Fibroblast of pulmonary artery (primary cell): ENCODE measurements at places on chromosomes 11 and 22.
A peak's percentile ranks its signal among the peaks of the same experiment; 100 is the strongest.

GRCh38 chr11:110467556-110467955 lies 37.8 kb downstream of the FDX1 start:
- DNase-seq: no peak

GRCh38 chr11:76424891-76425290 lies 19.9 kb upstream of the EMSY start:
- DNase-seq: no peak

DNA sequence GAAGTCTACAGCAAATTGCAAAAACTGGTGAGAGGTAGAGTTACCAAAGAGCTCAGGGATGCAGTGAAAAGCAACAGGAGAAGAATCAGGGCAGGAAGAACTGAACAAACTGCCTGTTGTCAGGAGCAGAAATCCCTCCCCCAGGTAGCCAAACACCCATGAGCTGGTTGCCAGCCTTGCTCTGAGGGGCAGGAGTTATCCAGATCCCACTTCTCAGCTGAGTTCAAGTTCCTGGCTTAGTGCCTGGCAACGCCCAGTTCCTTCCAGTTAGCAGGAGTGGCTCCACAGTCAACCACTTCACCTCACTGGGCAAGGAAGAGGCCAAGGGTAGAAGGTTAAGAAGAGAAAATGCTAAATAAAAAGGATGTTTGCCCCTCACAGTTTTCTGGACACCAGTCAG lies 1.9 kb upstream of the MPZL2 start:
- DNase-seq: no peak

DNA sequence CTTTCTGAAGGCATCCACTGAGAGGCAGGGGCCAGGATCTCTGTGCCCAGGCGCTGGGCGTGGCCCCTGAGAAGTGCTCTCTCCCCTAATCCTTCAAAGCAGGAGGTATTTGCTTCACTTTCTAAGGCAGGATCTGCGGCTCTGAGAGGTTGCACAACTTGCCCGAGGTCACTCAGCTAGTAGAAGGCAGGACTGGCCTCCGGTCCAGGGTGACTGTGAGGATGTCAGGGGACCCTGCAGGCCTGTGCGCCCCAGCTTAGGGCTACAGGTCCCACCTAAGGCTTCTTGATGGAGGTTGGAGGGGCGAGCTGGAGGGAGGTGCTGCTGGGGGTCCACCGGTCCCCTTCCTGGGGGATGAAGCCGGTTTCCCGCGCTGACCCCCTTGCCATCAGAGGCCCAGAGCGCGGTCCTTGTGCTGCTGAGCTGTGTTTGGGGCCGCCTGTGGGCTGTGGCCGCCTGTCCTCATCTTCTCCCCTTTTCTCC lies 979 bp downstream of the SMIM38 start:
- DNase-seq: peak; percentile 42

DNA sequence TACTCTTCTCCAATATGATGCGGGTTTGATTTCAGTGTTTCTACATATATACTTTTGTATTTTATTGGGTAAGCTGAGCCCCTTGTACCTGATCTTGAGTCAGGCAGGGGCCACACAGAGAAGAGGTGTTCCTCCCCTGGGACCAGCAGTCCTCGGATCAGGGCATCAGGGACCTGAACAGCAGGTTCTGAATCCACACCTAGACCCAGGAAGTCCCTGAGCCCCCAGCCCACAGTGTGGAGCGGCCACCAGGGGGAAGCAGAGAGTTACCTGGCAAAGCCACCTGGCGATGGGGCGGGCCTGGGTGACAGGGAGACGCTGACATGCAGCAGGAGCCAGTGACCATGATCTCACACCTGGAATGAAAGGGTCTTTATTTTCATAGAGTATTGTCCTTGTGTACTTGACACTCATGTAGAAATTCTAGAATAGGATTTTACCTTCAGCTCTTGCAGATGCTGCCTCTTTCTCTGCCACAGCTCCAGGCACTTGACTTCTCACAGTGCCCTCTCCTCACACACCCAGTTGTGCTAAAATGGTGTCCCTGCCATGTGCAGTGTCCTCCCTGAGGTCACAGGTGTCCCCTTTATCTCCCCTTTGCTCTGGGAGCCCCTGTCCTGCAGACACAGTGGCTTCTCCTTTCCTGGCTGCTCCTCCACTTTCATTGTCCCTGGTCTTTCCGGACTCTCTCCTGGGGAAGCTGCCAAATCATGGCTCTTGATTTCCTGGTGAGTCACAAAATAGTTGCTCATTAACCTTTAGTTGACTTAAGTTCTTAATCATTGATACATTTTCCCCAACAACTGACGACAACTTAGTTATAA lies 48.5 kb downstream of the GGTLC2 start:
- peak; percentile 72 for DNase-seq

- no peak for DNase-seq
Observed at GRCh38 chr11:111826322-111826950, 44.9 kb downstream of the ALG9 start.
